Colonic mucosa (tissue), 4 donors: ENCODE measurements at places on chromosomes 7 and 10. TPM values are rescaled to one million over a fixed set of nuclear protein-coding genes. Genes with fewer than 3 reads are reported as not detected.

The CH25H gene
- total RNA-seq: 1.7 TPM

The ZNF365 gene
- total RNA-seq: 0.25 TPM

The SPDYE1 gene
- total RNA-seq: not detected

The LRRC17 gene
- total RNA-seq: 0.91 TPM

The PTF1A gene
- total RNA-seq: not detected

The FAM237B gene
- total RNA-seq: not detected

The GIMAP6 gene
- 4.8 TPM for total RNA-seq

The IQUB gene
- 0.16 TPM for total RNA-seq

The BTBD16 gene
- total RNA-seq: 0.40 TPM

The FKBP6 gene
- not detected for total RNA-seq

The CALY gene
- total RNA-seq: 1.6 TPM

The AMPH gene
- 1.1 TPM for total RNA-seq

The CPN1 gene
- total RNA-seq: not detected

- DNase-seq: no peak
These were observed 47.1 kb upstream of the PRR15 start for GRCh38 chr7:29516491-29516890.

DNA sequence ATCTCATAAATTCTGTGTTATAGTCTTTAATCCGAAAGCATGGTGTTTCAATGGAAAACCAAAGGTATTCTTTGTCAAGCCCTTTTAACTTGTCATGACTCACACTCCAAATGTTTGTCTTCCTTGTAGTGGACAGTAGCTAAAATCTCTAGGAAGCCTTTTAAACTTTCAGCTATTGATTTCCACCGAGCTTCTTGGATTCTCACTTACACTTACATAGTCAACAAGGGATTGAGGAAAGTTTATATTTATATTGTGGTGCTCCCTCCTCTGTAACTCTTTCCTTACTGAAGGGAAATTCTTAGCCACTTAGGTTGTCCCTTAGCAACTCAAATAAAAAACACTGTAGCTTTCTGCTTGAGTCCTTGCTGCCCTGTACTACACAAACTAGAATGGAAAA, 31.2 kb upstream of the GPR37 start:
- DNase-seq: no peak

GRCh38 chr7:142153400-142153799, 41.9 kb downstream of the MGAM2 start:
- DNase-seq: no peak

DNA sequence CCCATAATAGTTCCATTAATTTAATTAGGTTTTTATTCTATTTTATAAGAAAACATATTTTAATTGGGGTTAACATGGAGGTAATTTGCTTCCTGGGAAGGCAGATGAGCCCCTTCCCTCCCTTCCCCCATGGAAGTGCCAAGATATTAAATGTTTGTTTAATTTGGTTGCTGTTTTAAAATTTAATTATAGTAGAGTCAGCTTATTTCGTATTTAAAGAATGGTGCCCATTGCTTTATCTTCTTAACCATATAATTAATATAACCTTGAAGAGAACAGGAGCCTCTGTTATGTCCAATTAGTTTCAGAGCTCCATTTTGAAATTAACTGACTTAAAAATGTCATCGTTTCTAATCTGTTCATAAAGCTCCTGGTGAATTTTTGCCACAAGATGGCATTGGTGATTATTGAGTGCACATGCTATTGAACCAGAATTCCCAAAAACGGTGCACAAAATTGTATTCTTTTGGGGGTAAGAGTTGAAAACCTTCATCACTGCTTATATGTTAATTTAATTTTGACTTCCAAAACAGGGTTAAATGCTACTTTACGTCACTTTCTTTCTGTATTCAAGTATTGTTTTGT, 26.0 kb downstream of the KLHDC10 start:
- no peak for DNase-seq

DNA sequence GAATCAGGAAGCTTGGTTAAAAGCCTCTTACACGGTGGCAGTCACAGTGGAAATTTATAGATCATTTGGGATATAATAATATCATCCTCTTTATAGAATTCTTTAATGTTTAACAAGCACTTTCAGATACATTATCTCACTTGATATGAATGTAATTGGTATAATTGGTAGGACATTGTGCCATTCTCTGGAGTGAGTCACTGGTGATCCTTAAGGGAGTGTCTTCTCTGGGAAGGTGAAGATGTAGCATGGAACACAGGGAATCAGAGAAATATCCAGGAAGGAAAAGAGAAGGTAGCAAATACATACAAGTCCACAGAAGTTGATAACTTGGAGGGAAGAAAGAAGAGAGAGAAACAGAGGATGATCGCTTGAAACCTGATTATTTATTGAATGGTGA, 9.8 kb downstream of the PTPRZ1 start:
- DNase-seq: no peak

- no peak for DNase-seq
These were observed 22.5 kb downstream of the MGAM start for GRCh38 chr7:142018154-142018553.

- no peak for DNase-seq
These were observed 147.2 kb upstream of the PITRM1 start for GRCh38 chr10:3319811-3320226.

DNA sequence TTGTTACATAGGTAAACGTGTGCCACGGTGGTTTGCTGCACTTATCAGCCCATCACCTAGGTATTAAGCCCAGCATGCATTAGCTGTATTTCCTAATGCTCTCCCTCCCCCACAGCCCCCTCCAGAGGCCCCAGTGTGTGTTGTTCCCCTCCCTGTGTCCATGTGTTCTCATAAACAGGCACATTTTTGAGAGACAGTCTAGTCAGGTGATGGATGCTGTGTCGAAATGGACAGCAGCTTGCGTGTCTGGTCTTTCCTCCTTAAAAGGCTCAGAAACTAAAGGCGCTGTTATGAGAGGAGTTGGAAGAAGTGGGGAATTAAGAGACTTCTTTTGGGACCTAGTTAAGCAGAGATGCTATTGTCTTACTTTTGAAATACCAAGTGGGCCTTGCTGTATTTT, 296.0 kb downstream of the BBS9 start:
- no peak for DNase-seq

GRCh38 chr7:19249281-19249680, 104.1 kb upstream of the FERD3L start:
- DNase-seq: no peak

DNA sequence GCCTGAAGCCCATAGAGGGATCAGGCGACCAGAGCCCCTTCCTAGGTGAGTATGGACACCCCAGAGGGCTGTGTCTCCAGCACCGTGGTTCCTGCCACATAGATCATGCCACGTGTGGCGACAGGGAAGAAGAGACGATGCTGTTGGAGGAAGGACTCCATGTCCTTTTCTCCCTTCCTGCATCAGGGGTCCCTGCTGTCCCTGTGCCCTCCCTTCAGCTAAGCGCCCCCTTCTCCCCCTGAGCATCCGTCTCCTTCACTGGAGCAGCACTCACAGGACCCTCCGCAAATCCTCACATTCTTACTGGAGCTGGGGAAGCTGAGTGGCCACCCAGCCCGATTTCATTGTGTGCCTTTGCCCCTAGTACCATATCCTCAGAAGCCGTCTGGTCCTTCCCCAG, 85.6 kb upstream of the NPS start:
- no peak for DNase-seq

- no peak for DNase-seq
These were observed 67.5 kb upstream of the MEOX2 start for GRCh38 chr7:15753887-15754579.

GRCh38 chr7:40882071-40882658, 747.4 kb downstream of the SUGCT start:
- DNase-seq: no peak

DNA sequence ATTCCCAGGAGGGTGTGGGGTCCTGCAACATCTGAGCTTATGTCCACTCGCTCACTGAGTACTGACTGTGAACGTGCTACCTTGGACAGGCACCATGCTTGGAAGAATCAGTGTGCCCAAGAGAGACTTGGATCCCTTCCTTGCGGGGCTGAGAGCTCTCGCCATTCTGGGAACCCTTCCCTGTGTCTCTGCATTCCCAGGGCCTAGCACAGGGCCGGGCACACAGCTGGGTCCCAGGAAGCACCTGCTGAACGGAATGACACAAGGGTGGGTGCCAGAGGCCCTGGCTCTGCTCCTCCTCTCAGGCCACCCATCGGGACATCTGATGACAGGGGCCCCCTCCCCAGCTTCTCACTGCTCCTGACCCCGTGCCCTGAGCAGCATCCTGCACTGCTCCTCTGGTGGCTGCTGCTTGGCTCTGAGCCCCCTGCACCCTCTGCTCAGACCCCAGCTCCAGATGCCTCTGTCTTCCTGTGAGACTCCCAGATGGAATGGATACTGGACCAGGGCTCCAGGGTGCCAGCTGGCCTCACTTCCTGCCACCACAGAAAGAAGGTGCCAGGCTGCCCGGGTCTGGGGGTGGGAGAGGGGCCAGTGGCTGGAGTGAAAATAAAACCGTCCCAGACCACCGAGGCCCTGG, 129.6 kb downstream of the NEURL1 start:
- DNase-seq: no peak

GRCh38 chr7:117012284-117012683, 59.0 kb downstream of the ST7 start:
- no peak for DNase-seq

- DNase-seq: no peak
These were observed 682.8 kb downstream of the MAGI2 start for GRCh38 chr7:78770422-78771410.

DNA sequence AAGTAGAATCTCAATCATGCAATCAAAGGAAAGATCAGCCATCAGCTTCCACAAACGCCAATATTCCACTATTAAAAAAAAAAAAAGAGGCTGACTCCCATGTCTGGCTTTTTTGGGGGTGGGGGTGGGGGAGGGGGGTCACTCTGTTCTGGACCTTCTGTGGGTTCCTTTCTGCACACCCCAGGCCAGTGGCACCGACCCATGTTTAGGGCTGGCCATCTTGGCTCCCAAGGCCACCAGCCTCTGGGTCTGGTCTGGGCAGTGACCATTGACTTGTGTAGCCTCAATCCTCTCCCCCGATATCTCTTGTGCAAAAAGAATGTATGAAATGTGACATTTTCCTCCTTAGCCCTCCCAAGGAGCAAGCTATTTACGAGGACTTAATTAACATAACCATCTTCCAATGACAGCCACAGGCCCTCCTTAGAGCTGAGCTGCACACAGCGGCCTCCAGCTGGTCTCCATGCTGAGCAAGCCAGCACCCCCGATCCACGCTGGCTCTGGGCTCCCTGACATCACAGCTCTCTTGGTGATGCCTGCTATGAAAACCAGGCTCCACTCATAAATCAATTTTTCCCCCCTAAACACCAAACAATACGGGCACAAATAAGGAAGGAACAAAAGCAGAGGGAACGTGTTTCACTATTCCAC, 100.1 kb downstream of the ZRANB1 start:
- DNase-seq: no peak

- peak; percentile 84 for DNase-seq
These were observed 5.6 kb upstream of the MEST start for GRCh38 chr7:130486114-130486953.

- no peak for DNase-seq
These were observed 68.1 kb upstream of the CDK6 start for GRCh38 chr7:92904244-92905131.

GRCh38 chr7:100017300-100017699, 1.9 kb downstream of the ZKSCAN1 start:
- DNase-seq: peak; percentile 78

DNA sequence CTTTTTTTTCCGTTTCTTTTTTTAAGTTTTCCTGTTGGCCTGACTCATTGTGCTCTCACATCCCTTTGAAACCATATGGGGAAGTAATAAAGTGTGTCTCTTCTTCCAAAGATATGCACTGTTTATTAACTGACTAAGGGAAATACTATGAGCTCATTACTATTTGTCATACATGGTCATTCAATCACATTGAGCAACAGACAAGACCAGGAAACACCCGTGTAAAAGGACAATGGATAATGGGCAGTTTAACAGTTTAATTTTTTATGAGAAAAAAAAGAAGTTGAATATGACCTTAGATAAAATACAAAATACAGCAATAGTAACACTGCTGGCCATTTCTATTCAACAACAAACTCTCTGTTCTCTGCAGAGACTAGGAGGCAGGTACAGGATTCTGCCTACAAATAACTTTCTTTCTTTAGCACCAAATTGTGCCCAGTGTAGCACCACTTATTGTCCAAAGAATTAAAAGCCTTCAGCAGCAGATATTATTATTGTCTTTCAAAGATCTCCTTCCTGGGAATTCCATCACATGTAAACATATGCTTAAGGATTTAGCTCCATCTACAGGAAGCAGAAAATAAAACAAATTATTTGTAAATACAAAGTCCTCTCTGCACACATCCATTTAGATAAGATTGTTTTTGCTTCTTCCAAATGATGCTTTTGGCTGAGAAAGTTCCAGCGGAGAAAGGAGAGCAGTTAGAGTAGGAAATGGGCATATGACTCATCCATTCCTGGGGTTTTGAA, 55.0 kb upstream of the AKR1E2 start:
- no peak for DNase-seq

DNA sequence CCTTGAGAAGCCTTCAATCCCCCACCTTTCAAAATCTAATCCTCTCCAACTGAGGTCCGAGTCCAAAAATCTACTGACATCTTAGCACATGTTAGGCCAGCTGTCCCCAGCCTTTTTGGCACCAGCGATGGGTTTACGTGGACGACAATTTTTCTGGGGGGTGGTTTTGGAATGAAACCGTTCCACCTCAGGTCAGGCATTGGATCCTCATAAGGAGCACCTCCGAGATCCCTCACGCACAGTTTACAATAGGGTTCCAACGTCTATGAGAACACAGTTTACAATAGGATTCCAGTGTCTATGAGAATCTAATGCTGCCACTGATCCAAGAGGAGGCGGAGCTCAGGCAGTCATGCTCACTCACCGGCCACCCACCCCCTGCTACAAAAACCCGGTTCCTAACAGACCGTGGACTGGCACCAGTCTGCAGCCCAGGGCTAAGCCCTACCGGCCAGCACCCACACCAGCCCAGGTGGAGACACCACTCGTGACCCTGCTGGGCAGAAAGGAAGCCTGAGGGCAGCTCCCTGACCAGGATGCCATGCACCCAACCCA, 107.6 kb downstream of the DIP2C start:
- no peak for DNase-seq

DNA sequence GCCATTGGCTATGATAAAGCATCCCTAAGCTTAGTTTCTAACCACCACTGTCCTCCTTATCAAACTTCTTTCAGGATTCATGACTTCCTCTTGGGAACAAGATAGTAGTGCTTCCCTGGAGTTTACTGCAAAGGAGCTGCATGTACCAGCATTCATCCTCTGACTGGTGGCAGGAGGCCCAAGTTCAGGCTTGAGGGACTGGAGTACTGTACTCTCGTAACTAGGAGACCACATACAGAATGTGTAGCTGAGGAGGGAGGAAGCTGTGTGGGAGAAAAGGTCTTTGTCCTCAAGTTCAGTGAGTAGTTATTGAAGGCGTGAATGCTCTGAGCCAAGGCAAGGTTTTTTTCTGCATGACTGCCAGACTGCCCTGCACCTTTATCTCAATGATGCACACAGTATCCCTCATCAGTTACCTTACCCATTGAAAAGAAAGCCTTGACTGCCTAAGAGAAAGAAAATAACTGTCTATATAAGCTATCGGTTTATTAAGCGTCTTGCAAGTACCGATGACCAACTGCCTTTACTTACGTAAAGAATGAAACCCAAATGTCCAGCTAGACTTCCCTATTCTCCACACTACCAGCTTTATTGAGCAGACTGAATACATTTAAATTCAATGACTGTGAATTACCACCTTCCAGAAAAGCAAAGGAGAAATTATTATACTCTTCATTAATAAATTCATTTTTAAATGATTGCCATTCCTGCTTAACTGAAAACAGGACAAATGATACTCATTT, 12.8 kb downstream of the SCRN1 start:
- no peak for DNase-seq

GRCh38 chr10:124066126-124066700, 27.2 kb downstream of the CHST15 start:
- DNase-seq: no peak
